CD4-positive, alpha-beta T cell treated with Interleukin-15 for 4 hours (primary cell): ENCODE measurements at places on chromosomes 2 and 18.

DNA sequence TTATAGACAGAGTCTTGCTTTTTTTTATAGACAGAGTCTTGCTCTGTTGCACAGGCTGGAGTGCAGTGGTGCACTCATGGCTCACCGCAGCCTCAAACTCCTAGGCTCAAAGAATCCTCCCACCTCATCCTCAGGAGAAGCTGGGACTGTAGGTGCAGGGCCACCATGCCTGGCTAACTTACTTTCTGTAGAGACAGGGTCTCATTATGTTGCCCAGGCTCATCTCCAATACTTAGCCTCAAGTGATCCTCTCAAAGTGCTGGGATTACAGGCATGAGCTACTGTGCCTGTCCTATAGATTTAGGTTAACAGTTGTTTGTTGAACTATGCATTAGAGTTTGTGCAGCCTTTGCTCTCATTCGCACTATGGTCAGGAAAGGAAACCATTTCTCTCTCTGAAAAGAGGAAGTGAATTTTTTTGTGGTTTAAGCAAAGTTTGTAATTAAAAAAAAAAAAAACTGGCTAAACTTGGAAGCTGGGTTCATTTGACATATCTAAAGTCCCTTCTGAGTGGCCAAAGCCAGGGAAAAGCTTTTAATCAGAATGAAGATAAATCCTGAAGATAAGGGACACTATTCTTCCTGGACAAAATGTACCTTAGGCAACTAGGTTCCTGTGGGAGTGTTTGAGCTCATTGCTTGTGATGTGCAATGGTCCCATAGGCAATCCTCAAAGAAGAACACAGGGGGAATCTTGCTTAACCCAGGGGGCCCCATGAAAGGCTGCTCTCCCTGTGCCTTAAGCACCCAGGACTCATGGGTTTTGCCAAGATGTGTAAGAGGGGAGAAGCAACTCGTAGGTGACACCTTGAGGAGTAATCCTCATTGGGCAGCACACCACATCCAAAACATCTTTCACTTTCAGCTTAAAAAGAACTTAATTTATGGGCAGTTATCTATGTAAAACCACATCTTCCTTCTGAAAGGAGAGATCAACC, 201.7 kb downstream of the MREG start:
- no peak for DNase-seq

DNA sequence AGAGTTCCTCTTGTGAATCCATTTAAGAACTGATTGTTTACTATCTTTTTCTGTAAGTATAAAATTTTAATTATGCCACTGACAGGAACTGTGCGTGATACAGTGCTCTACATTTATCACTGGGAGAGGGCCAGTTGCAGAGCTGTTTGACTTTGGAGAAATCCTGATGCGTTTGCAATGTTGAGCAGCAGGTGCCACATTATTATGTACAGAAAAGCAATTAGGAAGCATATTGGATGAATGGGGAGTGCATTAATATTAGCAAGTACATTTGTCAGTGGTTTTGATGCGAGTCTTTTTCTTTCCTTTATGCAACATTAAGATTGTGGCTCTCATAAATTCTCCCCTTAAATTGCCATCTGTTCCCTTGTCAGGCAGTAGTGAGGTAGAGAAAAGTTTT, 302.3 kb upstream of the FANCL start:
- no peak for DNase-seq

DNA sequence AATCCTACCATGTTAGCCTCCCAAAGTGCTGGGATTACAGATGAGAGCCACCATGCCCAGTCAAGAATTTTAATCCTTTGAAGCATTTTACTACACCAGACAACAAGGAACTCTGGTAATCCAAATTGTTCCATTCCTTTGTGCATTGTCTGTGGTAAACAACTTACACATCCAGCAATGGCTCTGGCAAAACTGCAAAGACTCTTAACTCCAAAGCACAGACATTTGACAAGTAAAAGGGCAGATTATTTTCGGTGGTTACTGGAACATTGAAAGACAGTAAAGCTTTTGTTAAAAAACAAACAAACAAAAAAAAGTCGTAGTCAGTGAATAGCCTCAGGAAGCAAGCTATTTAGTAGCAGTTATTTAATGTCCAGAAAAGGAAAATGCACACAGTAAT, 33.2 kb upstream of the RMND5A start:
- DNase-seq, result no peak

DNA sequence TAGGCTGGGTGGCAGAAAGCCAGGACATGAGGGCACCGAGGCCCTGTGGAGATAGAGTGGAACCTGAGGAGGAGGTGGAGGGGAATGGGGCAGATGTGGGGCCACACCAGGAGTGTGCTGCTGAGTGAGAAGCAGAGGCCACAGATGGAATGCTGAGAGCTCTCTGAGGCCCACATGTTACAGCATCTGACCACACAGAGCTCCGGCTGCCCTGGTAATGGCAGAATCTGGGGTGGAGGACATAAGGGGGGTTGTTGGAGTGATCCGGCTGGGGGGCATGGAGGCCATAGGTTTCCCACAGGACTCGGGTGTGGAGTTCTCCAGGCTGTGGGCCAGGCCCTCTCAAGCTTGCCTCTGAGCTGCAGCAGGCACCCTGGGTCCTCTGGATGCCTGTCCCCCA, 3.8 kb downstream of the MZT2B start:
- no peak for DNase-seq

GRCh38 chr2:170869036-170869435, 52.3 kb downstream of the GAD1 start:
- no peak for DNase-seq

DNA sequence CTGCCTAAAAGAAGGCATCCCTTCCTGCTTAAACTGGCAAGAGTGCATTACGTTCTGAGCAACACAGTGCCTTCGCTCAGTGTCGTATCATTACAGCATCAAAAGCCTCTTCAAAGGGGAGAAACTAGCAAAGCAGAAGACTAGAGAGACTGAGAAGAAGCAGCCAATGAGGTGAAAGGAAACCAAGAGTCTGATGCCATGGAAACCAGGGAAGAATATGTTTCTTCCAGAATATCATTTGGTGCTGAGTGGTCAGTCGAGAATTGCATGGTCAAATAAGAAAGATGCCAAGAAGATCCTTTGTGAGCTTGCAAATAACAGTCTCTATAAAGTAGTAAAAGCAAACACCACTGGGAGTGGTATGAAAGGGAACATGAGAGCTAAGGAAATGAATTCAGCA, 312.1 kb upstream of the CHST9 start:
- DNase-seq, result no peak
